Activated CD8-positive, alpha-beta memory T cell treated with anti-CD3 and anti-CD28 coated beads for 48 hours (primary cell): ENCODE measurements at places on chromosomes 4 and X.
A peak's percentile ranks its signal among the peaks of the same experiment; 100 is the strongest.

- no peak for DNase-seq
Measured at GRCh38 chr4:153260132-153260531, 55.9 kb downstream of the TRIM2 start.

GRCh38 chr4:108172231-108172752 is 3.6 kb upstream of the LEF1 start:
- no peak for DNase-seq

DNA sequence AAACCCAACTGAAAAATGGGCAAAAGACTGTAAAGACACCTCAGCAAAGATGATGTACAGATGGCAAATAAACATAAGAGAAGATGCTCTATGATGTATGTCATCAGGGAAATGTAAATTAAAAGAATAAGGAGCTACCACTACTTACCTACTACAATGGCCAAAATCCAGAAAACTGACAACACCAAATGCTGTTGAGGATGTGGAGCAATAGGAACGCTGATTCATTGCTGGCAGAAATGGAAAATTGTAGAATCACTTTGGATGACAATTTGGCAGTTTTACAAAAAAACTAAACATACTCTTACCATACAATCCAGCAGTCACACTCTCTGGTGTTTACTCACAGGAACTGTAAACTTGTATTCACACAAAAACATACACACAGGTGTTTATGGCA is 222.3 kb upstream of the LDB2 start:
- no peak for DNase-seq

DNA sequence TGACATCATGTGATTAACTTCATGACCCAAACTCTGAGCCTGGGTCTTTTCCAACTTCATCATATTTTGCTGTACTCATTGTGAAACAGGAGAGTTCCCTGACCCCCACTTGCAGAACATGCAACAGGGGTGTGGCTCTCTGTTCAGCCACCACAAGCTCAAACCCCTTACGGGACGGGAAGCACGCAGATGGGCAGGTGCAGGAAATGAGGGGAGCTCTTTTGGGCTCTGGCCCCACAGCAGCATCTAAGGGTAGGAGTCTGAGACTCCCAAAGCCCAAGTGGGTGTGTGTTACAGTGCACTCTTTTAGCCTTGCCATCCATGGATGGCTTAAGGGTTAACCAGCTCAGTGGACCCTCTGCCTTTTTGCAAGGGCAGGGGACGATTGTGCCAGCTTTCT is 599.5 kb upstream of the SMIM31 start:
- no peak for DNase-seq

- DNase-seq: no peak
Measured at GRCh38 chrX:48945517-48946348, 11.7 kb downstream of the OTUD5 start.

DNA sequence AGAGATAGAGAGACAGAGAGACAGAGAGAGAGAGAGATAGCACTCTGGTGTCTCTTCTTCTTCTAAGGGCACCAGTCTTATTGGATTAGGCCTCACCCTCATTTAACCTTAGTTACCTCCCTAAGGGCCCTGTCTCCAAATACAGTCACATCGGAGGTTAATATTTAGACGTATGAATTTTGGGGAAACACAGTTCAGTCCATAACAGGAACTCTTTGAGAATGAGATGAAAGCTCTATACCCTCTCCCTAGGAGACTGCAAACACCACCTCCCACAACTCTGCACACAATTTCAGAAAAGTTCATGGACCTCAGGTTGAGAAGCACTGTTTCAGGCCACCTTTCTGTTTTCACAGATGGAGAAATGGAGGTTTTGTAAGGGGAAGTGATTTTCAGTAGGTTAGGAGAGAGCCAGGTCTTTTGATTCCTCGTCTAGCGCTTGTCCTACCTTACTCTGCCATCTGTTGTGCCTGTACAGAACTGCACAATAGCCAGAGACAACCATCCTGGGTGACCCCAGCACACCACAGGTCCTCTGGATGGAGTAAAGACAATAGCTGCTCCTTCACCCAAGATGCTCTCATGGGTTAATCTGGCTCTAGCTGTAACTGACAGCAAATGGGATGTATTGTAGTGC is 16.9 kb upstream of the LOC101059915 start:
- DNase-seq: no peak

DNA sequence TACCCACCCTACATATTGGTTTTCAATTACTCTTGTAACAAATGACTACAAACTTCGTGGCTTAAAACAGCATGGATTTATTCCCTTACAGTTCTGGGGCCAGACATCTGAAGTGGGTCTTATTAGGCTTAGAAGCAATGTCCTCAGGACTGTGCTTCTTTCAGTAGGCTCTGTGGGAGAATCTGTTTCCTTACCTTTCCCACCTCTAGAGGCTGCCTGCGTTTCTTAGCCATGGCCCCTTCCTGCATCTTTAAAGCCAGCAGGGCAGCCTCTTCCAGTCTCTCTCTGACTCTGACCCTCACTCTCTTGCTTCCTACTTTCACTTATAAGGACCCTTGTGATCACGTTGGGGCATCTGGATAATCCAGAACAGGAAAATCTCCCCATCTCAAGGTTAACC is 252.5 kb upstream of the PGRMC2 start:
- no peak for DNase-seq

GRCh38 chrX:17409566-17410290 is 34.7 kb downstream of the NHS start:
- DNase-seq: no peak

- no peak for DNase-seq
Measured at GRCh38 chr4:81197864-81198524, 17.0 kb downstream of the PRKG2 start.

GRCh38 chr4:139943277-139943676 is 210.7 kb downstream of the MAML3 start:
- DNase-seq: no peak

DNA sequence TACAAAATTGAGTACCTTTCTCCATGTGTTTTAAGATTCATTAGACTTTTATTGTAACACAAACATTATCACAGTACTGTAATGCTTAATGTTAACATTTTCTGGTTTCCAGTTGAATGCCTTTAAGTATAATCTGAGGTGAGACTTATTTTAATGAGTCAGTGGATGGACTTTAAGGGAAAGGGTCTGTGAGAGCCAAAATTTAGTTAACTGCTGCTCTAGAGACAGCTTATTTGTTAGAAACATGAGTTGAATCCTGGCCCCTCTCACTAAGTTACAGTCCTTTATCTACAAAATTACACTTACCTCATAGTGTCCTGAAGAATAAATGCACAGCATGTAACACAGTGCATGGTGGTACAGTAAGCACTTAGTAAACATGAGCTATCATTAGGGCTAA is 66.0 kb downstream of the PGRMC2 start:
- no peak for DNase-seq

GRCh38 chrX:49192722-49193328 is 6.7 kb upstream of the PRICKLE3 start:
- DNase-seq: no peak

- no peak for DNase-seq
Measured at GRCh38 chr4:98608356-98608755, 50.1 kb downstream of the TSPAN5 start.

GRCh38 chr4:176274441-176274840 is 5.4 kb upstream of the ASB5 start:
- no peak for DNase-seq

- DNase-seq: no peak
Measured at GRCh38 chrX:17882680-17883079, 21.6 kb upstream of the RAI2 start.

- no peak for DNase-seq
Measured at GRCh38 chr4:1874201-1874600, 3.0 kb downstream of the NSD2 start.

- no peak for DNase-seq
Measured at GRCh38 chrX:54640736-54641135, 110.7 kb downstream of the GNL3L start.

- DNase-seq: no peak
Measured at GRCh38 chrX:39819921-39820849, 277.6 kb downstream of the BCOR start.

GRCh38 chr4:109440948-109441347 is 7.3 kb downstream of the SEC24B start:
- no peak for DNase-seq

GRCh38 chrX:1481636-1482529 is 29.2 kb upstream of the ASMTL start:
- DNase-seq: peak; percentile 59

- no peak for DNase-seq
Measured at GRCh38 chr4:8377103-8378075, 63.1 kb downstream of the ACOX3 start.

DNA sequence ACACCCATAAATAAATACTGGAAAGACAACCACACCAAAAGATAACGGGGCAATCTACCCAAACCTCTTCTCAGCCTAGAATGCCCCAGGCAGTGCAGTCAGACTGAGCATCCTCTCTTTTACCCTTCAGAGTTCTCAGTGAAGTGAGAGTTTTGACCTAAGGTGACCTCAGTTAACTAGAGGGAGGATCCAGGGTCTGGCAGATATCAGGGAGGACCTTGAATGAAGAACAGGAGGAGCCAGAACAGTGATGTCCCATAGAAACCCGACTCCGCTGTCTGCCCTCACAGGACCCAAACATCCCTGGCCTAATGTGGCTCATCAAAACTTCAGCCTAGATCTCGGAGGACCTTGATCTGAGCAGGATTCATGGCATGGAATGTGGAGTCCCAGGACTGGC is at the start of gene MAGEB3:
Gene MAGEB3 (plus strand): TSS at position 263 of the 400 bp plus-strand sequence. CDS start 5,268 bp downstream, outside the sequence.
- DNase-seq: no peak

DNA sequence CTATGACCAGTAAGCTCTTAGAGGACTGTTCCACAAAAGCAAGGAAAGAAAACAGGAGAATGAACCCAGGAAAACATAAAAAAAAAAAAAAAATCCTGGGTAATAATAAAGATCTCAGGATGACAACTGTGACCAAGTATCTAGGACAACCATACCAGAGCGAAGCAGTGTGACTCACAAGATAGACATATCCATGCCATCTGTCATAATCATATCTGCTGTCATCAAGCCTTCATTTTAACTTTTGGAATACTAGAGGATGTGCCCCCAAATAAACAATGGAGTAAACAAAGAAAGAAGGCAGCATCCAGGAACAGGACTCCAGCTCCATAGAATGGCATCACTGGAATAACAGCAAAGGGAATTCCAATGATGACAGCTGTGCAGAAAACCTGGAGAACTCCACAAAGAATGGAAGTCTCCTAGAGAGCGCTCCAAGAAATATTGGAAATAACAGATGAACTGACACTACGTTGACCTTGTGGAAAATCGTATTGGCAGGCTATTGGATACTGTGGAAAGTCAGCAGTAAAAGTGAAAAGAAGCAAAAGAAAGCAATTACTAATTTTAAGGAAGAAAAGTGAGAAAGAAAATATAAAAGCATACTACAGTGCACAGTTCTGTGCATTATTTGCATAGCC is 35.3 kb downstream of the HPGDS start:
- DNase-seq: no peak

- DNase-seq: no peak
Measured at GRCh38 chr4:47715716-47716416, 122.0 kb downstream of the CORIN start.

GRCh38 chr4:24315056-24315455 is 269.3 kb downstream of the DHX15 start:
- DNase-seq: no peak

DNA sequence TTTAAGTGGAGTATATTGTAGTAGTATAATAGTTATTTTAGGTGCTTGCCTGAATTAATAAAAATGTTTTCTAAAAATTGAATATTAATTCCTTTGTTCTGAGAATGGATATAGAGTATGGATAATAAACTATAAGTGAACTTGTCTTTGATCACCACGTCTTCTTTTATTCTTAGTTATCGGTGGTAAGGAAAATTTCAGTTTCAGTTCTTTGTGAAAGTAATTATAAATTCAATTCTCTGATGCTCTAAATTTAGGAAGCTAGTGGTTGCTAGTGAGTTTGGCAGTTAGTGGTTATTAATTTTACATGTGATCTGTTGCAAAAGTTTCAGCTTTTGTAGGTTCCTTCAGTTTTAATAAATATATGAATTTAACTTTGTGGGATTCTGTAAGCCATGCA is 30.8 kb downstream of the MRPL1 start:
- no peak for DNase-seq
